ENCODE measurements at places on chromosomes 3 and 15.

DNA sequence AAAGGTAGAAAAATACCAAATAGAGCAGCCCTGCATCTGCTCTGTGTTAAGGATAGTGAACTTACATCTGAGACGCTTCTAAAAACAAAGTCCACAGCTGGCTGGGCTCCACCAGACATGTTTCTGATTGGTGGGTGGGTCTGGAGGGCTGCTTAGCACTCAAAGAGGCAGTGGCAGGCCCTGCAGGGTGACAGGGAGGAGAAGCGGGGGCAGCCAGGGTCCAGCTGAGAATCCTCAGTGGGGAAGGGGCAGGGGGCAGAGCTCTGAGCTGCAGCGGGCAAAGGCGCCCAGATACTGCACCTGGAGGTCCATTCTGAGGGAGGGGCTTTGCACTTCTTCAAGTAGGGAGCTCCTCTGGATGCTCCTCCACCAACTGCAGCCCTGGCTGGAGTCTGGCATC is 28.1 kb downstream of the PRR23E start:
- no peak for DNase-seq

DNA sequence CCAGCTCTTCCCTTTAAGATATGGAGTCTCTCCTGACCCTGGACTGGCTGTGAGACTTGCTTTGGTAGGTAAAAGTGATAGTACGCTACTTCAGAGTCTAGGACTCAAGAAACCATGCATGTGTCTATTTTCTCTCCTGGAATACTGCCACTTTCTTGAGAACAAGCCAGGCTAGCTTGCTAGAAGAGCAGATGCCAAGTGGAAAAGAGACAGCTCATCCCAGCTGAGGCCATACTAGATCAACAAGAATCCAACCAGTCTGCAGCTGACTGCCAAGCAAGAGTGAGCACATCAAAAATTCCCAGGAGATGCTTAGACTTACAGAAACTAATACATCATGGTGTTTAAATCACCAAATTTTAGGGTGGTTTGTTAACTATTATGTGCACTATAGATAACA is 208.3 kb upstream of the RBMS3 start:
- no peak for DNase-seq

DNA sequence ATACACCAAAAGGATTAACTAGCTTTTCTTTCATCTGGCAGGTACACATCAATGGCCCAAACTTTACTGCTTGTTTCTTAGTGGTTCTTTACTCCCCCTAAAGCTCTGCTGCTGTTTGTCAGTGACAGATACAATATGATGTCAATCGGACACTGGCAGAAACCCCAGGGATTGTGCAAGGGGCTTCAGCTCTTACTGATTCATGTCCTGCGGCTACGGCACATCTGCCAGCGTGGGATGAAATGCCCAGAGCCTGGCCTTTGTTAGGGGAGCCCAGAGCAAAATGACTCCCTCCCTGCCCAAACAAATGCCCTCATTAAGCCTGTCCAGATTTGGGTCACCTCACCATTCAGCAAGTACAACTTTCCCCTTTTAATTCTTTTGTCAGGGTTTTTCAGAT is 28.3 kb downstream of the SRP14 start:
- no peak for DNase-seq

- DNase-seq: no peak
Measured at GRCh38 chr15:38475361-38475760, 21.4 kb downstream of the FAM98B start.

Measured in NCI-H510A (cell line).